ENCODE measurements at places on chromosomes 4 and X.

DNA sequence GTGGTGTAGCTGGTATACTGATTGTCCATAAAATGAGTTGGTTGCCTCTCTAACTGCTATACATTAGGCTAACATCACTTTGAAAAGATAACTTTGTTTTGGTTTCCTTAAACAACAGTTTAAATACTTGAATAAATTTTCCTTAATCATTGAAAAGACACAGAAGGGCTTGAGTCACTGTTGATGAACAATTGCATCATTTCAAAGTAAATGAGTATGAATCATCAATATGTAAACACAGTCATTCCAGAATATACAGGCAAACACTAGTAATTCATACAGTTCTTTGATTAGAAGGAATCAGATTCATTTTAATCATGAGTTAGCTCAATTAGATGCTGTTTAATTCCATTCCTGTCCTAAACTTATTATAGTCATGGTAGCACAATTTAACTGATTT is 160.6 kb downstream of the AFF2 start:
- no peak for DNase-seq

GRCh38 chrX:45806410-45807121 is 605.9 kb upstream of the DIPK2B start:
- no peak for DNase-seq

DNA sequence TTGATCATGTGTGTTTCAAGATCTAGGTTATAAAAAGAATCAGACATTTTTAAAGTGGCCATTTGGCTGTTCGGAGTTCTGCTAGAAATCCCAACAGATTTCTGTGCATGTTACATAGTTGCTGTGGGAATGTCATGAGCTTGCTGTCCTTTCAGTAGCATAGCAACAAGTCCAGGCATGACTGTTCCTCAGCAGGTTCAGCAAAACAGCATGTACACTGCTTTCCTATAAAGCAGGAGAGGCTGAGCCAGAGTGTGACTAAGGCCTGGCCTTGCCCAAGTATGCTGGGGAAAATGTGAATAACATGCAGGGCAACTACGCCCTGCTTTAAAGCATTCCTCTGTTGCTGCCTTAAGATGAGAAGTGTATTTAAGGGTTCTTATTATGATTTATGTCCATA is 217.1 kb upstream of the SMIM31 start:
- no peak for DNase-seq

GRCh38 chrX:85244450-85245211 is 840 bp downstream of the ZNF711 start:
- DNase-seq, result no peak

- DNase-seq, result no peak
Measured at GRCh38 chr4:156705311-156705710, 266.3 kb downstream of the PDGFC start.

Data from stimulated activated CD8-positive, alpha-beta memory T cell treated with anti-CD3 and anti-CD28 coated beads, Interleukin-2, amount 100 ng/mL, for 48 hours (primary cell).